ENCODE measurements at places on chromosomes 1 and 21.
A peak's percentile ranks its signal among the peaks of the same experiment; 100 is the strongest.

GRCh38 chr1:187374082-187374481 lies 545.3 kb downstream of the PLA2G4A start:
- DNase-seq = no peak

GRCh38 chr1:106676021-106676420 lies 380.5 kb upstream of the PRMT6 start:
- DNase-seq = no peak

GRCh38 chr1:245272676-245273075 lies 117.9 kb downstream of the KIF26B start:
- no peak for DNase-seq

DNA sequence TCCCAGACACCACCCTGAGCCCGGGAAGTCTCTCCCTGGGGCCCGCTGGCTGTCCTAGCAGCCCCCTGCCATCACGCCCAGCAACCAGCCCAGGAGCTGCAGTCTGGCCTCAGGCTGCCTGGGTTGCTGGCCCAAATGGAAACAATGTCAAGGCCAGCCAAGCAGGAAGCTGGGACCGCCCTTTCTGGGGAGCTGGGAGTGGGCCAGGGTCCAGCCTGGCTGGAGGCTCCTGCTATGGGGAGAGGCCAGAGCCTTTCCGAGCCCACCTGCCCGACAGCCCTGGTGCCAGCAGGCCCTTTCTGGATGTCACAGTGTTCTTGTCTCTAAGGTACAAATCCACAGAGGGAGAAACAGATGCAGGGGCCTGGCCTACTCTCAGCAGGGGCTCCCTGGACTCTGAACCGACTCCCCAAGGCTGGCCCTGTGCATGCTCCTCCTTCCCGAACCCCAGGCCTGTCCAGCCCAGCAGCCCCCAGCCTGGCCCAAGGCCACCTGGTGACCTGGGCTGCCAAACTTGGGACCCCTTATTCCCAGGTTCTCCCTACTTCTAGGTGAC lies 1.2 kb upstream of the MMEL1 start:
- DNase-seq = no peak

GRCh38 chr1:7011826-7012225 lies 226.6 kb downstream of the CAMTA1 start:
- DNase-seq = no peak

- no peak for DNase-seq
Measured at GRCh38 chr1:36222481-36223380, 1.5 kb upstream of the THRAP3 start.

GRCh38 chr1:239276051-239276450 lies 110.3 kb upstream of the CHRM3 start:
- DNase-seq = no peak

- DNase-seq = peak; percentile 100
Measured at GRCh38 chr1:43348809-43349593, 9.8 kb upstream of the CDC20 start.

DNA sequence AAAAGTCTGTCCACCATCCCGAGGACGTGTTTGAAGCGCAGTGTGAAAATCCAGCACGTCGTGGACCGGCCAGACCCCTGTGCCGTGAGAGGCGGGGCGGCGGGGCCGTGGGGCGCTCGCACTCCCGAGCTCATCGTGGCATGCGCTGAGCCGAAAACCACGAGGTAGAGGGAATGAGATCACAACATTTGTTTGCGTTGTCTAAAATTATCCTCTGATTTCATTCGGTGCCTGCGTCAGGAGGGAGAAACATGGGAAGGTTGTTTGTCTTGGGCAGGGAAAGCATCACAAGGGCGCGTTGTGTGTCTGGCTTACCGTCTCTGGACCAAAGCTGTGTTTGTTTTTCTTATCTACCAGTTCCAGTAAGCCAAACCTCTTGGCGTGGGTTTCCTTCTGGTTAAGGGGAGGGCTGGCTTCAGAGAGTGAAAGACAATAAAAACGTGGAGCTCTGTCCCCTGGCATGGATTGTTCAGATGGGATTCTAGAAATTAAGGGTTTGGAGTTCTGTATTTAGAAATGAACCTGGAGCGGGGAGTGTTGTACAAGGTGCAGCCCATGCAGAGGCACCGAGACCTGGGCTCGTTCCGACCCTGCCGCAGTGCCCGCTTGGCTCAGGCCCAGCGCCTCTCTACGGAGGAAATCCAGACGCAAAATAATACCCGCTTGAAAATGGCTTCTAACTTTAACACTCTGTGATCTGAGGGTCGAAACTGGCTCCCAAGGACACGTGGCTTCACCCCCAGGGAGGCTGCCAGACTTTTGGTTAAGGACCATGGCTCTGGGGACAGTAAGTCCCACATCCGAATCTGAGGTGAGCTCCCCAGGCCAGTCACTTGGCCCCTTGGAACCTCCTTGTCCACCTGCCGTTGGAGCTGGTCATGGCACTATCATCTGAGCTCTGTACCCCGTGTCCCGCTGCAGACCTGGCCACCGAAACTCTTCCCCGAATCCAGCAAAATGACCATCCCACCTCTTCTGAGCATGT lies 68.7 kb upstream of the FAM3B start:
- DNase-seq = no peak

GRCh38 chr1:34002810-34003209 lies 138.9 kb downstream of the HMGB4 start:
- no peak for DNase-seq

DNA sequence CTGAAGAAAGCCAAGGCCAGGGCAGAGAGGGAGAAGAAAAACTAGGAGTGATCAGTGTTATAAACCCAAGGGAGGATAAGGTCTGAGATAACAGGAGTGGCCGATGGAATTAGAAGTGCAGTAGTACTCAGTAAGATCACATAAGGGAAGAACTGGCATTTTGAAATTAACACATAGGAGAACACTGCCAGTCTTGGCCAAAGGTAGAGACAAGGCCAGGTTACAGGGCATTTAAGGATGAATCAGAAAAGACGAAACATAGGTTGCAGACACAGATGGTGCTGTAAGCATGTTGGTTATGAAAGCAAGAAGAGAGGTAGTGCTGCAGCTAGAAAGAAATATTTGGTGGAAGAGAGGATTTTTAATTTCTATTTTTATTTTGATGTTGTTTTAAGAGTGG lies 278.9 kb upstream of the SNX7 start:
- DNase-seq = no peak

- no peak for DNase-seq
Measured at GRCh38 chr1:207017615-207018559, 14.7 kb downstream of the C1orf116 start.

DNA sequence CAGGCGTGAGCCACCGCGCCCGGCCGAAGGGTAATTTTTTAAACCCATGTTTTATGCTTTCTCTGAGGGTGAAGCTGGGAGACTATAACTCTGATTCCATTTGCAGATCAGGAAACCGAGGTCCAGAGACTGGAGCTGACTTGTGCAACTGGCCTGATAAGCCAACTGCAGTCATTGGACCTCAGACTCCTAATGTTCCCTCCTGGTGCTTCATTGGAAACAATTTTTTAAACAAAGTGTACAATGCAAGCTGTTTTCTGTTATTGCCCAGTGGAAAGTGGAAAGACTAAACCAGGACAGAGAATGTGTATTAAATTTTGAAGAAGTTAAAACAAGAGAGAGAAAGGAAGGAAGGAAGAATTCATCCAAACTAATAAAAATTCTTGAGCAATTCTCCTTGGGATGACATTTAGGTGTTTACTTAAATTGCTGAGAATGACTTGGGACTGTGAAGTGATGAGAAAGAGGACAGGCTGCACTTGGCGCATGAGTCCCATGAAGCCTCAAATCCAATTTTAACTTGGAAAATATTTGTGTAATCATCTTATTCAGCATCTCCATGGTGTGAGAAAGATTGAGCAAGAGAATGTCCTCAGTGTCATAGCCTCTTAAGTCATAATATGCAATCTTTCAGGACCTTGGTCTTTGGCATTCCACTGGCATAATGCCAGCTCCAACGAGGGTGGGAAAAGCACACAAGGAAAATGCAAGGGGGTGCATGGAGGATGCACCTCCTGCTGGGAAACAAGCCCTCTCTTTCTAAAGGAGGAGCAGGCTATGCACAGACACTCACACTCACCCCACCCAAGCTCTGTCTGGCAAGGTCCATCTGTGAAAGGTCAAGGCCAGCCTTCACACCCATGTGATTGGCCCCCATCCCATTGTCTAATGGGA lies 342.0 kb downstream of the SIPA1L2 start:
- no peak for DNase-seq

- DNase-seq = no peak
Measured at GRCh38 chr1:226578946-226579578, 30.5 kb downstream of the STUM start.

DNA sequence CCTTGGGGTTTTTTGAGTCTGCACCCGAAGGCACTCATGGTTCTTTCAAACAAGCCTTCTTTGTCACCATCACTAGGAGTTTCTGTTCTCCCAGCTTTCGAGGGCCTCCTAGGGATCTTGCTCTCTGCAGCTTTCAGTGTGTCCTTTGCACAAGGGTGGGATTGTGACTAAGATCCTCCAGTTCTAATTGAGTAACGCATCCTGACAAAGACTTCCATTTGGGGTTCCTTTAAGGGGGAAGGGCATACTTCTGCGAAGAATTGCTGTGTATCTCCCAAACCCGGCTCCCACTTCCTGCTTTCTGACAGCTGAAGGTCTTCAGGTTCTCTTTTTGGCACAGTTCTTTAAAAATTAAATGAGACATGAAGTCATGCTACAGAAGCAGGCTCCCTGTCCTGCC lies 139.4 kb downstream of the EDEM3 start:
- no peak for DNase-seq

DNA sequence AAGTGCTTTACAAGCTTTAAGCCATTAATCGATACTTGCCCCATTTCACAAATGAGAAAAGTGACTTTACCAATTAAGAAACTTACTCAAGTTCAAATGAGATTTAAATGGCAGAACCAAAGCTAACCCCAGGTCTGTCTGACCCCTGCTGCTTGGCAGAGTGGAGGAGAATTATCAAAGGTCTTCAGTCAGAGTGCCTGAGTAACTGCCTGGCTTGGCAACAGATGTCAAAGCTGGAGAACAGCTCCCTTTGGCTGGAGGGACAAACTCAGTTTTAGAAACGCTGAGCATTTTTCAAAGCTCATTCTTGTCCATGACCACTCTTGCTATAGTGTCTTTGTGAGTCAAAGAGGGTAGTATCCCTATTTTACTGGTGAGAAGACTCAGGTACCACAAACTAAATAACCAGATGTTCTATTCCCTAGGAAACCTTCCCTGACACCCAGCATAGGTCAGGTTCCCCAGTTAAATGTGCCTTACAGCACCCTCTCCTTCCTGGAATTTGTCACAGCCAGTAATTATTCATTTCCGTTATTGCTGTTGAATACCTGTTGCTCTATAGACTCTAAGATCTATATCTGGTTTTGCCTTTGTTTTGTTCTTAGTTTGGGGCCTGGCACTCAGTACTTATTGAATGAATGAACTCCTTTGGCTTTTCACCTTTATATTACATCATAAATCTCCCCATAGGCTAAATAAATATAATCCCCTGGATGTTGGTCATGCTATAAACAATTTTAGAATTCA lies 5.0 kb upstream of the BCAR3 start:
- no peak for DNase-seq

- no peak for DNase-seq
Measured at GRCh38 chr1:9576903-9577302, 11.8 kb upstream of the TMEM201 start.

All from NCI-H748 treated with DMSO at 0.1 percent for 48 hours (cell line).